ENCODE measurements at places on chromosomes 7 and 10.

DNA sequence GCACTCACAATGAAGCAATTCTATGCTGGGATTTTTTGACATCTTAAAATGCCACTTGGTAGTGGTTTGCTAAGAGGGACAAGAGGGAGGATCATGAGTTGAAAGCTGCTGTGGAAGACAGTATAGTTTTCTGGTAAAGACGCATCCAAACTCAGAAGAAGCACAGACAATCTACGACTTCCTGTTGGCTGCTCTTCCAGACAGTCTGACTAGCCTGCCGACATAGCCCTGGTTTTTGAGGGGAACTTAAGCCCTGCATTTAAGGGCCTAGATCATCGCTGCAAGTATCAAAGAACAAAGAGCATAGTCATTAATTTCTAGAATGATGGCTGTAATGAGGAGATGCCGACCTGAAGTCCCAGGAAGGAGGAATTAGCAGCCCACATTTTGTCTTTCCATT is 99.9 kb upstream of the IKZF1 start:
- no peak for DNase-seq

DNA sequence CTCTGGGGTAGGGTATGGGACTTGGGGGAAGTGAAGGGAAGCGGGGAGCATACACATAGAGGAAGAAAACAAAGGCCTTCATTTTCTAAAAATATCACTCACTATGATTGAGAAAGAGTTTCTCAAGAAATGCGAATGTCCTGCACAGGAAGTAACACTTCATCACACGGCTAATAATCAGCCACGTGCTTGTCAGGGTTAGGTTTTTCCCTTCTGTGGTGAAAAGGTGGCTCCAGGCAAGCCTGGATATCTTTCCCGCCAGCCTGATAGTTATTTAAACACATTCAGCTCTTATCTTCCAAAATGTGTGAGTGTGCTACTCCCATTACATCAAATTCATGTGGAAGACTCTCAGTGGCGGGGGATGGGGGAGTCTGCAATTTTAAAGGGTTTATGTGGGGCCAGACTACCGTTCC is 166.4 kb upstream of the ADO start:
- DNase-seq, result no peak

DNA sequence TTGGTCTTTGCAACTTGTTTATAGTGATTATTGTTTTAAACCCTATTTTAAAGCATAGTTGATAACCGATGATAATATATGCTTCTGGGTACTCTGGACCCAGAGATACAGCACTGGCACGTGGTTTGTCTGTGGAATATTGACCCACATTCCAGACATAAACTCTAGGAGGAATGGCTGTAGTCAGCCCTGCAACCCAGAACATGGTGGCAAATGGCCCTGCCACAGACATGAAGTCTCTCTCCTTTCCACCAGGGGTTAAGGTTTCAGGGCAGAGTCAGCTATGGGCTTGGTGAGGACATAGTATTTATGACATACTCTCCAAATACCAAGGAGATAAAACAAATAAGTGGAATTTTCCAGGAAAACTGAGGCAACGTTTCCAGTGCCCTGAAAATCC is 83.6 kb downstream of the NAMPT start:
- no peak for DNase-seq

DNA sequence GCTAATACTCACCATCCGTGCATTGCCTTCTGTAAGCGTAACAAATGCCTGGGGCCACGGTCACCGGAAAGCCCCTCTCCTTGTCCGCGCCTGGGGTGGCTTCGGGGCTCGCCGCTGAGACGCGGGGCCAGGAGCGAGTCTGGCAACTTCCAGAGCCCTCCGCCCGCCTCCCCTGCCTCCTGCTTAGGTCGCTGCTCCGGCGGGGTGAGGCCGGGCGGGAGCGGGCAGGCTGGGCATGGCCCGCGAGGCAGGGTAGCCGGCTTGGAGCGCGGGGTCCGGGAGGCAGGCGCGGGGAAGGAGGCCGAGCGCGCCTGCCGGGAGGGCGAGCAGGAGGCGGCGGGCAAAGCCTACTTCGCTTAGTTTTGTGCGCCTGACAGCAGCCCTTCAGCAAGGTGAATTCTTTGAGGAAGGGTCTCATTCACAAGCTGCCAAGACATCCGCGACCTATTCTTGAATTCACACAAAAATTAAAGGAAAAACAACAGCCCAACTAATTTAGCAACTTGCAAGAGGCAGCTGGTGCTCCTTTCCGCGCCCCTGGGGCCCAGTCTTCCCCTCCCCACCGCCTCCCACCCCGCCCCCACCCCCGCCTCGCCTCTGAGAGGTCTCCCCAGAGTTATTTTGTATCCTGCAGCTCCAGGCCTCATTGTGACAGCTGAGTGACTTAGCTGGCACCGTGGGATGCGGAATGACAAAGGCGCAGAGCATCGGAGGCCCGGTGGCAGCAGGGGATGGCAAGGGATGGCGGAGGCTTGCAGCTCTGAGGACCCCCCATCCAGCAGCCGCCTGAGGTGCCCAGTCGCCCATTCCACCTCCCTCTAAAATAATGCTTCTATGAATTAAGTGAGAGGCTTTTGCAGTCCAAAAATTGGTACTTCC is 12.8 kb upstream of the KAT6B start:
- no peak for DNase-seq

DNA sequence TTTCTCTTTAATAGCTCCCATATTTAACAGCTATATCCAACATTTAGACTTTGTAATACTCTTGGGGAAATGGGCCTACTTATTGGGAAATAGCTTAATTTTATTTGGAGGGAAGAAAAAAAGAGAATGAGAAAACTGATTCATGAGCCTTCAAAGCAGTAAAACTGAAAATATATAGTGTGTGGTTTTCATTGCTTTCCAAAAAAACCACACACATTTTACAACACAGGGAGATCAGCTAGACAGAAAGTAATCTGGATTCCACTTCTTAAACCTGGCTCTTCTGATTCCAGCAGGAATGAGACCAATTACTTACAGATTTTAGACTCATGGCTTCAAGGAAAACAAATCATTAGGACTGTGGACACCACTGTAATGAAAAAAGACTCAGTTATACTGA is 48.7 kb downstream of the CH25H start:
- no peak for DNase-seq

All from cortex of kidney (tissue), 1 donor.